ENCODE measurements at places on chromosomes 3 and 15.

- no peak for DNase-seq
These were observed 122.2 kb upstream of the FGF7 start for GRCh38 chr15:49300856-49301255.

- DNase-seq: peak; percentile 51
These were observed 38.7 kb upstream of the CCDC50 start for GRCh38 chr3:191290311-191291025.

DNA sequence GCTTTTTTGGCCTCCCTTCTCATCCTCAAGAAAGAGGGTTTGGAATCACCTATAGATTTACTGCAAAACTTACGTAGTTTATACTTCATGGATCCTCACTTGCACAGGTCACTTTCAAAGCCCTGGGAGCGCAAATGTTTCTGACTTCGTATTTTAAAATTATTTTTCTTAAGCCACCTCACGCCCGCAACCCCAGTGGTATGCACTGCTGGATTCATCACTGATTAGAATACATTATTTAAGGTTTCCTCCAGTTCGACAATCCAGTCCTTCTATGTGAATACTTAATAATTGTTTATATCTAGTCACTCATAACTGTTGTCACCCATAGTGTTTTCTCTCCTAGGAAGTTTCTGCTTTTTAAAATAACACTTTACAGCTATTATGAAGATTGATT, 339.9 kb downstream of the CHL1 start:
- peak; percentile 23 for DNase-seq

- DNase-seq: peak; percentile 27
These were observed 16.2 kb upstream of the LIPC start for GRCh38 chr15:58415636-58416035.

GRCh38 chr15:33157371-33158037, 37.0 kb downstream of the FMN1 start:
- DNase-seq: no peak

- no peak for DNase-seq
These were observed 1501.2 kb upstream of the CADM2 start for GRCh38 chr3:83457551-83457950.

DNA sequence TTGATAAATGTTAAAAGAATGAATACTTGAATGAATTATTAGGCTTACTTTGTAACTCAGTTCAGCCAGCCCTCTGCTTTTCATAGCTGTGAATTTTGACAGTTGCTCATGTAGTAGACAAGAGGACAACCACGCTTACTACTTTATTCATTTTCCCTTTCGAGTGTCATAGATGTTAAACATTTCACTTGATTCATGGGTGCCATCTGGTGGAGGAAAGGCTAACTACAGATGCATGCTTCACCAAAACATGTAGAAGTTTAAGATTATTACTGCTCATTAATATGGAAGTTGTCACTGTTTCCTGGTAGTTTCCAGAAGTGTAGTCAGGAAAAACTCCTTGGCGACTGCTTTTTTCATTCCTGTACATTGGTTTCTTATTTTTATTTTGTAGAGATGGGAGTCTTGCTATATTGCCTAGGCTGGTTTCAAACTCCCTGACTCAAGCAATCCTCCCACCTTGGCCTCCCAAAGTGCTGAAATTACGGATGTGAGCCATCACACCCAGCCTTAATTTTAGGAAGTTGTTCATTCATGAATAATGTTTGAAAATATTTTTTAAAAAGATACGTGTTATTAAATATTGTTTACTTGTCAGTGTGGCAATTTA, 163.2 kb downstream of the B3GALNT1 start:
- DNase-seq: peak; percentile 67
